ENCODE measurements at places on chromosomes 7 and 10.

DNA sequence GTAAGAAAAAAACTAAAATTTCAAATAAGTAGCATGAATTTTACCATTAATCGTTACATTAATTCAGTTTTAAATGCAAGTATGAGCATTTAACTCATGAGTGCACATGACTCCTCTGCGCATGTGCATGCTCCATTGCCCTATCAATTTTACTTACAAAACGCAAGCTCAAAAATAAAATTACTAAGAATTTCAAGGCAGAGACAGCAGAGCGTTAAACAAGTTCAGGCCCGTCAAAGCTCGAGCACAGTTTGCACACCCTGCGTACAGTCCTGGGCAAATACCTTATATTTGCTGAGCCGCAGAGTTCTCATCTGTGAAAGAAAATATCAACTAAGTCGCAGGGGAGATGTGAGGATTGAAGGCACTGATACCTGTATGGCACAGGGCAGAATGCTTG, 373.6 kb downstream of the BBS9 start:
- no peak for ATAC-seq

DNA sequence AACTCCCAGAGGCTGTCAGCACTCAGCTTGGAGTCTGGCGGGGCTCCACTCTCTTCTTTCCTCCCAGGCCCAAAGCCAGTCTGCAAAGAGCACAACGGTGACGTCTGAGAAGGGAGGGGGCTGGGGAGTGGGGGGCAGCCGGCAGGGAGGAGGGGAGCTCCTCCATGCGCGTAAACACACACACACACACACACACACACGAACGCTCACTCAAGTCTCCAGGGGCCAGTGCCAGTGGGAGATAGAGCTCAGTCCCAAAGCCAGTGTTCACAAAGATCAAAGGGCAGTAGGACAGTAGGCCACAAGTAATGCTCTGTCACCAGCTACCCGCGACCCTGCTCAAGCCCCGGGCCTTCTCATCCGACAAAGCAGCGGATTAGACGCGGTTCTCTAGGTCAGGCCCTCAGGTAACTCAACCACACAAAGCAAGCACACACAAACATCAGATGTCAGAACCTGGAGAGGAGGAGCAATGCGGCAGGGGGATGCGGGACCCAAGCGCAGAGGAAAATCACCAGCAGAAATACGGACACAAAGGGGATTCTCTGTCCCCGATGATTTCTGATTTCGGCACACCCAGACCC, 19.9 kb downstream of the TCAF1 start:
- peak; percentile 43 for ATAC-seq

DNA sequence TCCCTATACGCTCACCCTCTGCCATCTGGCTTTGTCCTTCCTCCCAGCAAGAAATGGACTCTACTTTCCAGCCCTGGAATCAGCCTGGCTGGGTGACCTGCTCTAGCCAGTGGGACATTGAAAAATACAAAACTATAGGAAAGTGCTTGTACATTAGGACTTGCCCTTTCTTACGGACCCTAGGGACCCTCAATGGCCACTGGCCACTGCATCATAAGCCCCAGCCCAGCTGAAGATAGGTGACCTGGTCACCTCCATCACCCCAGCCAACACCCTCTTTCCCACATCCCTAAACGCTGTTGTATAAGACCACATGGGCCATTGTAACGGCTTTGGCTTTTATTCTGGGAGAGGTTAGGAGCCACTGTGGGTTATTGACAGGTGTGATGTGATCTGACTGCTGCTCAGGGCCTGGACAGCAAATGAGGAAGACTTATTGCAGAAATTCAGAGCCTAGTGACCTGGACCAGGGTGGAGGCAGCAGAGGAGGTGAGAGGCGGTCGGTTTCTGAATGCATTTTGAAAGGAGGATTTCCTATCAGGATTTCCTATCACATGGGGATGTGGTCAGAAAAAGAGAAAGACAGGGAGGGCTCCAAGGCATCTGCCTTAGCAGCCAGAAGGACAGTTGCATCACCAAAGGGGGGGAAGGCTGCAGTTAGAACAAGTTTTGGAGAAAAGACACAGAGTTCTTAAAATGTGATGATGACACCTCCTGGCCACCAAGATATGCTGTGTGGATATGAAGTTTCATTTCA, 2.2 kb upstream of the LMBR1 start:
- ATAC-seq, result no peak

DNA sequence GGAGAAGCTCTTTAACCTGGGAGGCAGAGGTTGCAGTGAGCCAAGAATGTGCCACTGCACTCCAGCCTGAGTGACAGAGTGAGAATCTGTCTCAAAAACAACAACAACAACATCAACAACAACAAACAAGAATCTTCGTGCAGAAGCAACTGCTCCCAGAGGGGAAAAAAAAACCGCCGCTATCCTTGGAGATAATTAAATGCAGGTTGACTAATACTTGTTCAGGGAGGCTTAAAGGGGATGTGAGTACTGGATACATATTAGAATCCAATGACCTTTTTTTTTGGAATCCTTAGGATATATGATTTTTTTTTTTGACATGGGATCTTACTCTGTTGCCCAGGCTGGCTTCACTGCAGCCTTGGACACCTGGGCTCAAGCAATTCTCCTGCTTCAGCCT, 89.6 kb upstream of the FAM171A1 start:
- no peak for ATAC-seq

DNA sequence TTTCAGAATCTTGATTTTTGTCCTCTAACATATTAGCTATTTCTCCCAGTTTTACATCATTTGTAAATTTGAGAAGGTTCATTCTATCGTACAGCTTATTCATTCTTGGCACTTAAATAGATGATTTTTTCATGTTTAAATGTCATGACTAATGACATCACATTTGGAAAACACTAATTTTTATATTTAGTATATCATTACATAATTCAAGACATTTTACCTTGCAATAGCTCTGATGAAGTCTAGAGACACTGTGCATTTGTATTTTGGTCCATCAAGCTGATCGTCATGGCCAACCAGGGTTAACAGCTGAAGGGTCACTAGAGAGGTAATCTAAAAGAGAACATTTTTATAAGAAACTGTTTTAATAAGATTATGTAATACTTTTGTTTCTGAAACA, 71.3 kb downstream of the ORC5 start:
- ATAC-seq, result no peak

GRCh38 chr10:67884842-67885670, 600 bp downstream of the SIRT1 start:
- peak; percentile 71 for ATAC-seq

GRCh38 chr7:132489776-132490237, 86.5 kb downstream of the PLXNA4 start:
- no peak for ATAC-seq
